ENCODE measurements at places on chromosomes 12 and 14.

DNA sequence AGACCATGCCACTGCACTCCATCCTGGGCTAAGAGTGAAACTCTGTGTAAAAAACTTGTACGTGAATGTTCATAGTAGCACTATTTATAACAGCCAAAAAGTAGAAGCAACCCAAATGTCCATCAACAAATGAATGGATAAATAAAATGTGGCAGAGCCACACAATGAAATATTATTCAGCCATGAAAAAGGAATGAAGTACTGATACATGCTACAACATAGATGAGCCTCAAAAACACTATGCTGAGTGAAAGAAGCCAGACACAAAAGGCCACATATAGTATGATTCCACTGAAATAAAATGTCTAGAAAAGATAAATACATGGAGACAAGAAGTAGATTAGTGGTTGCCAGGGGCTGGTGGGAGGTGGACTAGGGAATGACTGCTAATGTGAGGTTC is 72.8 kb downstream of the KSR2 start:
- DNase-seq = no peak

DNA sequence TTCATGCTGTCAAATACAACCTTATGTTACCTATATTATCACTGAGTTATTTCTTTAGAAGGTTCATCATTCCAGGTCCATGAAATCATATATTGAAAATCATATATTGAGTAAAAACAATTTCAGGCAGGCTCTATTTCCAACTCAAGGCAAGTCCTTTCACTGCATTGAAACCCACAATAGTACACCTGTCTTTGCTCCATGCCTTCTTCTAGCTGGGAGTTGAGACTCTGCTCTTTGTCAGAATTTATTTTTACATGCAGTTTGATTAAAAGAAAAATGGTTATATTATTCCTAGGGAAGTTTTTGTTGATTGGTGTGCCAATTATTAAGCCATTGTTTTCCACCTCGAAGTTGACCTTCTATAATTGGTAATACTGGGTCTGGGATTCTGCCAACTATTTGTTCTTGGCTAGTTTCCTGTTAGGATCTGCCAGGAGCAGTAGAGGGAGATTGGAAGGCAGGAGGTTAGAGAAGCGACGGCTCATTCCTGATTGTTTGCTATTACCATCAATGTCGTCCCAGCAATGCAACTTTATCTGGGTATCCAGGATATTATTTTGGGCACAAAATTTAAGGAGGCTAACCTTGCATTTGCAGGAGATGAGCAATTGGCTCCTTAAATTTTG is 79.5 kb upstream of the MIS18BP1 start:
- no peak for DNase-seq

GRCh38 chr14:26191671-26192070 is 406.2 kb downstream of the NOVA1 start:
- DNase-seq = no peak

DNA sequence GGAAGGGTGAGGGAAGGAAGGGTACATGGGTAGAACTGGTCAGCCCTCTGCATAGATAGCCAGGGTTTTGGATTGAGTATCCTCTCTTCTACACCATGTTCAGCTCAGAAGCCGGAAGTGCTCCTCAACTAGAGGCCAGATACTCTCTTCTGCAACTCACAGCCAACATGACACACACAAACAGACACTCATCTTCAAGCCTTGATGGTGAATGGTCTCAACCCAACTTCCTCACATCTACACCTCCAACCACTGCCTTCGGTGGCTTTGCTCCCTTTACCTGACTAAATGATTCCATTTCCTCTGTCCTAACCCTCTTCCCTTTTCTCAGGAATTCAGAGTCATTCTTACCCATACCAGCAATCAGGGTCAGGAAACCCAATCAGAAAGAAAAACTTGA is 7.6 kb upstream of the FKBP11 start:
- no peak for DNase-seq

GRCh38 chr12:6534945-6535696 is 804 bp downstream of the GAPDH start:
- peak; percentile 32 for DNase-seq

DNA sequence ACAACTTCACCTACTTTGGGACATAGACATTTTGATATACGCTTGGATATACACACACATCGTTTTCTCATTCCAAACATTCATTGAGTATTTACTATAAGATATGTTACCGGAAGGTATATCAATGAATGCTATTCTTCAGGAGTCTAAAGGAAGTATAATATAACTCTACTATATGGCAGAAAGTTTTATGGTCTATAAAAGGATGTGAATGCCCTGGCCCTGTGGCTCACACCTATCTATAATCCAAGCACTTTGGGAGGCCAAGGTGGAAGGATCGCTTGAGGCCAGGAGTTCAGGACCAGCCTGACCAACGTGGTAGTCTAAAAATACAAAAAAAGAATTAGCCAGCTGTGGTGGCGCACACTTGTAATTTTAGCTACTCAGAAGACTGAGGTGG is 5.6 kb downstream of the NRIP2 start:
- DNase-seq = no peak

GRCh38 chr12:114921781-114922180 is 237.8 kb upstream of the TBX3 start:
- DNase-seq = no peak

- no peak for DNase-seq
These were observed 36.8 kb upstream of the SPTSSA start for GRCh38 chr14:34498684-34499412.

DNA sequence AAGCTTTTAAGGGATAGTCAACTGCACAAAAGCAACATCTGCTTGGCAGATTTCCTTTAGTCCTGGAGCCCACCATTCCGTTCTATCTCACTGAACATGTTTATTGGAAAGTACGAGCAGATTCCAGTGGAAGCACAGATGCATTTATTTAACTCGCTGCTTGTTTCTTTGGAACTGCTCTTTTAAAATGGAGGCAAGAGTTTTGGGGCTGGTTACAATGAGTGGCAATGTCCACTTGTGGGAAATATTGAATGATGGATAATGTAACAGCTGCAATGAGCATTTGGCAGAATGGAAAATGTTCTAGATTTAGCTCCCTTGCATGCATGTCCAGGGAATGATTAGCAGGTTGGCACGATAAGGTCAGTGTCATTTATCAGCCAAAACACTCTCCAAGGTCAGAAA is 163.0 kb downstream of the ATP23 start:
- no peak for DNase-seq

DNA sequence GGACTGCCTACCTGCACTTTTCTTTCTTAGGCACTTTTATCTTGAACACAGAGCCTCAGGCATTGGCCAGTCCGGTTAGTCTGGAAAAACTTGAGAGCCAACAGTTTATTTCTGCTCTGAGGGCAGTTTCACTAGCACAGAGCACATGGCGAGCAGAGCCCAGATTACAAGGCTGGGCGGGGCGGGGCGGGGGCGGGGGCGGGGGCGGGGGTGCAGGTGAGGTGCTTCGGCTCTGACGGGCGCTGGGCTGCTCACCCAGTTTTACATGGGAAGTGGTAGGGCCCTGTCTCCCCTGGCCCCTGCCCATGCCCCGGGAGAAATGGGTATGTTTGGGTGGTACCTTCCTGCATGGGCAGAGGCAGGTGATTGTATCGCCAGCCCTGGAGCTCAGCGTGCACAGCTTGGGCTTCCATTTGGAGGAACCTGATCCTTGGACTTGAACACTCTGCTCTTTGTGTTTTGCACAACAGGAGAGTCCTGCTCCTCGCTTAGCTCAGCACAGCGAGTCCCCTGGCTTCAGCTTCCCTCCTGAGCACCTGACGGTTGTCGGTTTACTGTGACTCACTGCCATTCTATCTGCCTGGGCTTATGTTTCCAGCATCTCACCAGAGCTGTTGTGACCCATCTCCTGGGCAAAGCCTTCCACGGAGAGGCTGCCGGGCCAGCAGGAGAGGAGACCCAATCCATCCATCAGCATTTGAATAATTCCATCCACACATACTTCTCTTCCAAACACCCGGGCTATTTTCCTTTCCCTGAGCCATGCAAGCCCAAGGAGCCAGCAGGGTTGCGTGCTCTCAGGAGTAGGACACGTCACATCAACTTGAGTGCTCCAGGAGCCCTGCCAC is 108.5 kb downstream of the ARF6 start:
- DNase-seq = no peak

DNA sequence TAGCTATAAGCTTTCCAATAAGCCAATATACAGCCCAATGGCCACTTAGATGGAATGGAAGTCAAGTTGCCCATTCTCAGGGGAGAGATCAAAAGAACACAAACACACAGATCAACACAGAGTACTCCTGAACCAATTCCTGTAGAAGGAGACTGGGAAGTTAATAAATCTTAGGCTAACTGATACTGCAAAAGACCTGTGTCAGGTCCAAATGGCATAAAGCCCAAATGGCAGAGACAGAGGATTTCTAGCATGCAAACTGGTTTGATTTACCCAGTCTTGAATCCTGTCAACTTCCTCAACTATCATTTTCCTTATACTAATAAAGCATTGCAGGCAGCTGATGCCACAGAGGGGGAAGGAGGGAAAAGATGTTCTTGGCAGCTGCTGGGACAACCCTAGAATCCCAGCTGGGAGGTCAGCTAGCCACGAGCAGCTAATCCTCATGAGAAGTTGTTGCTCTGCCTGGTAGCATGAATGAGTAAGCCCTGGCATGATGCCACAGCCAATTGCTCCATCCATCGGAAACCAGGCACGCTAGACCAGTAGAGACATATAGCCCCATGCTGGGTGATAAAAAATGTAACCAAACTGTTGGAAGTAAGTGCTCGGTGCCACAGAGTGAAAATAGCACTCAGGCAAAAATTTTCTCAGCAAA is 26.2 kb downstream of the ANG start:
- DNase-seq = no peak

DNA sequence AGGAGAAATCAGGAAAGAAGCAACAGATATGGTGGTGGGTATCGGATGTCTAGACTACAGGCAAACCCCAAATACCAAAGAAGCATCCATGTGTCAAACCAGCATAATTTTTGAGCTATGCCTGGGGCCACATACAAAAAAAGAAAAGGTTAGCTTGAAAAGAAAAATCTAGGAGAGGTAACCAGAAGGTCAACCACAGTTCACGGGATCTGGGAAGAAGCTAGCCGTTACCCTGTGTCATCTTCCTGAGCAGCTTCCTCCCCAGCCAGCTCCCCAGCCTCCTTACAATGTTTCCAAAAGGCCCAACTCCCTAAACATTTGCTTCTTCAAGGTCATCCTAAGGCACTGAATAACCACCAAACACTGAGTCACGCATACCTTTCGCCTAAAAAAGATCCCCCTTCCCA is 3.1 kb downstream of the SINHCAF start:
- DNase-seq = no peak

Data from cortex of kidney (tissue), 1 donor.